ENCODE measurements at places on chromosomes 12 and 14. TPM values are rescaled to one million over a fixed set of nuclear protein-coding genes. Genes with fewer than 3 reads are reported as not detected.

- no peak for DNase-seq
These were observed 14.2 kb upstream of the HMGA2 start for GRCh38 chr12:65810036-65810435.

Gene KLRK1
- total RNA-seq = 1.2 TPM

Gene KRT71
- total RNA-seq = not detected

DNA sequence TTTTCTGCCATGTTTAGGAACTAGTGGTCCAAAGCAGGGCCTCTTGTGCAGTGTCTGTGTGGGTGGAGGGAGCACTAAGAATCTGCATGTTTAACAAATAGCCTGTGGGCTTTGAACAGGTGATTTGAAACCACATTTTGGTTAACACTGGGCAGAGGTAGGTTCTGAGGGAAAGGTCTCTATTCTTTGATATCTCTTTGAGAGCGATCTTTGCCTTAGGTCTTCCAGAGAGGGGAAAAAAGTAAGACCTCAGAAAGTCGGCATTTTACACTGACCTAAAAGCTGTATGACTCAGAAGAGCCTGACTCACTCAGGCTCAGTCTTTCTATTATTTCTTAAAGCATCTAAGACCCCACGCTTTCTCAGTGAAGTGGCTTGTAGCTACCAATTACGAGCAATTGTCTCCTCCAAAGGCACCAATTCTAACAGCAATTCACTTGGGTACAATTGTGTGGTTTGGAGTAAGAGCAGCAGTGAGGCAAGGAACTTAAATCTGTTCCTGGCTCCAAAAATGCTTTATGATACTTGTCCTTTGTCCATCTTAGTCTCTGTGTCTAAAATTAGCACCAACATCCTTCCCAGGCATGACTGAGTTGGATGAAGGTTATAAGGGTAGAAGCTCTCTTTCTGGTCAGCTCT is 8.8 kb downstream of the EIF2B2 start:
- DNase-seq = no peak

Gene OAS2
- 21.2 TPM for total RNA-seq

DNA sequence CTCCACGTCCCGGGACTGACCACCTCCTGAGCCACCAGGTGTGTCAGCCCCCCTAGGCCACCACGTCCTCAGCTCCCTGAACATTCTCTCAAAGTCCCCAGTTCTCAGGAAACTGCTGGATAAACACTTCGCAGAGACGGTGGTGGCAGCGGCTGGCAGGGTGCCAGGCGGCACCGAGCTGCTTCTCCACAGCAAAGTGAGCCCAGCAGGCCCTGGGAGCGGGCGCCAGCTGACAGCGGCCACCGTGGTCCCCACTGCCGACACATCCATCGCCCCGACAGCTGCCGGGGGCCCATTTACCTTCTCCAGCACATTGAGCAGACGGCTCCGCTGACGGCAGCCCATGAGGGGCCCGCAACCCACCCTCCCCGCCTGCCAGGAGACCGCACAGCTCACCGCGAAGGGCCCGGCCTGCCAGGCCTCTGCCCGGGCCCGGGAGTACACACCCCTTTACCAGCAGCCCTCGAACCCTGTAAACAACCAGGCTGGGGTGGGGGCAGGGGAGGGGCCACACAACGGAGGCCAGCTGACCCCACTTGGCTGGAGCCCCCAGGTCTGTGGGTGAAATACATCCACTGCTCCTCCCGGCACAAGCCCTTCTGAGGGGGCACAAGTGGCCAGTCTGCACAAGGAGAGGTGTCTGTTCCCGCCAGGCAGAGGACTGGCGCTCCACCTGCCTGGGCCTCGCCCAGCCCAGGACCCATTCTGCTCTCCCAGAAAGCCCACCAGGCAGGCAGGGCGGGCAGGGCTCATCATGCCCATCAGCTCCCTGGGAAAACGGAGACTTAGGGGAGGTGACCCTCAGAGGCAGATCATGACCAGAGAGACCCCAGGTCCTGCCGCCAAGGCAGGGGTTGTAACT is 10.5 kb downstream of the AKT1 start:
- no peak for DNase-seq

Gene EIF2B2
- 39.8 TPM for total RNA-seq

Gene NFE2
- 1.8 TPM for total RNA-seq

- no peak for DNase-seq
These were observed 5.5 kb upstream of the GABARAPL1 start for GRCh38 chr12:10207136-10207535.

GRCh38 chr12:15648558-15648957 is 140.6 kb downstream of the EPS8 start:
- DNase-seq = no peak
